Breast epithelium (tissue), 4 donors: ENCODE measurements at places on chromosomes 11 and 22. TPM values are rescaled to one million over a fixed set of nuclear protein-coding genes. Genes with fewer than 3 reads are reported as not detected.

PKP3 gene
- 0.32 TPM for total RNA-seq

HEPN1 gene
- total RNA-seq = not detected

CCDC116 gene
- total RNA-seq = not detected

OR52A1 gene
- not detected for total RNA-seq

CARNS1 gene
- 0.16 TPM for total RNA-seq

SGSM1 gene
- 0.16 TPM for total RNA-seq

C11orf97 gene
- total RNA-seq = not detected

DNA sequence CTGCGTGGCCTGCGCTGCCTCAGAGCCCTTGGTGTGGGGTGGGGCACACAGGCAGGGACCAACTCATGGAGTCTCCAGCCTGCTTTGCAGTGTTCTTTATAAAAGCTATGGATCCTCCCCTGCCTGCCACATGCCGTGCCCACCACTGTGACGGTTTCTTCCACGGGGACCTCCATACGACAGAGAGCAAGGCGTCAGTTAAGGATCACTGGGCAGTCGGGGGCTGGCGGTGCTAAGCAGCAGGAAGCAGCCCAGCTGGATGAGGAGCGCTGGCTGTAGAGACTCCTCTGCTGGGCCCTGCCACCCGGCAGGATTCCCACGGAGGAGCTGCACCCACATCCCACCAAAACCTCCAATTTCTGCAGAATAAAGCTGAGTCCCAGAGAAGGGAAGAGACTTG lies 23.1 kb upstream of the EFCAB6 start:
- no peak for DNase-seq

DNA sequence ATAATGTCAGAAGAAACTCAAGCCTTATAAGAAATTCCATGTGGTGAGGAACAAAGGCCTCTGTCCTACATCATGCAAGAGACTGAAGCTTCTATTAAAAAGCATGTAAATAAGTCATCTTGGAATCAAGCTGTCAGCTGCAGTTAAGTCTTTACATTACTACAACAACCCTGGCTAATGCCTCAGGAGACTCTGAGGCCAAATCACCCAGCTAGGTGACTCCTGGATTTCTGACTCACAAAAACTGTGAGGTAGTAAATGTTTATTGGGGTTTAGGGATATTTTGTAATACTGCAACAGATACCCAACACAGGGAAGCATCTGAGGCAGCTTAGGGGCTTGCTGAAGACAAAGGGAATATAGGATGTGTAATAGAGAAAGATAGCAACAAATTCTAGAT lies 89.6 kb downstream of the C11orf87 start:
- no peak for DNase-seq

DNA sequence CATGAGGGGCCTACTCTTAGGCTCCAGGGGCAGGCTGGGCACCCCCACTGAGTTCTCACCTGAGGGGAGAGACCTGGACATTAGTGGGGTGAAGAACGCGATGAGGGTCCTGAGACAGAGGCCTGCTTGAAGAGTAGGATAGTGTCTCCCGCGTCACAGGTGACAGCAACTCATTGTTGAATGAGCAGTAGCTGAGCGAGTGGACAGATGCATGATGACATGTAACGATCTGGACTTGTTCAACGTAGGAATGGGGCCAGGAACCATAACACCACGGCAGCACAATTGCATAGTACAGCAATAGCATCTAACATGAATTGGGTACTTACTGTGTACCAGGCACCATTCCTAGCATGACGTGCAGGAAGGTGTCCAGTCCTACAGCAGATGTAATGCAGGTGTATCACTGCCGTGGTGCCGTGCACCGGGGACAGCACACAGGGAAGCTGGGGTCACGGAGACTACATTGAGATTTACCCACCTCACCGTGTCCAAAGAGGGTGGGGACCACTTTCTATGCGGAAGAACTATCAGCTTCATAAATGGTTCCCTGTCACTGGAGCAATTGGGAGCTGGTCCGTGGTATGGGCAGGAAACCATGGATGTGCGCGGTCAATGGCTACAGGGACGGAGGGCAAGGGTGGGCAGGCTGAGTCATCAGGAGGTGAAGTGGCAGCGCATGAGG lies 1019.1 kb downstream of the TBC1D22A start:
- no peak for DNase-seq

DNA sequence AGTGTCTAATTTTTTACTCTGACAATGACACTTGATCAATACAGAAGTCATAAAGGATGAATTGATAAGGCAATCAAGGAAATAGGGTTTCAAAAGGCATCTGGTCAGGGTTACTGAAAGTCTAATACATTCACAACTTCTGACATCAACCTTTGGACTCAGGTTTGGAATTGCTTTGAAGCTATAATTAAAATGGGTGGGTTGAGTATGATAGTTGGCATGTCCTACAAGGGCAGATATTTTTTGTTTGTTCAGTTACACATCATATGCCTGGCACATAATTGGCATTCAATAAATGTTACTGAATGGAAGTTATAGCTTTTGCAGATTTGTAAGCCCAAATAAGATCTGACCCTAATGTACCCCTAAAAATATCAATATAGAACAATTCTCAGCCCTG lies 7.3 kb upstream of the FUT4 start:
- no peak for DNase-seq

GRCh38 chr11:1230121-1230455 lies 7.2 kb downstream of the MUC5B start:
- no peak for DNase-seq

GRCh38 chr11:121435132-121435531 lies 17.0 kb upstream of the SORL1 start:
- no peak for DNase-seq

GRCh38 chr11:60764879-60765278 lies 8.2 kb downstream of the MS4A15 start:
- DNase-seq = peak; percentile 14

DNA sequence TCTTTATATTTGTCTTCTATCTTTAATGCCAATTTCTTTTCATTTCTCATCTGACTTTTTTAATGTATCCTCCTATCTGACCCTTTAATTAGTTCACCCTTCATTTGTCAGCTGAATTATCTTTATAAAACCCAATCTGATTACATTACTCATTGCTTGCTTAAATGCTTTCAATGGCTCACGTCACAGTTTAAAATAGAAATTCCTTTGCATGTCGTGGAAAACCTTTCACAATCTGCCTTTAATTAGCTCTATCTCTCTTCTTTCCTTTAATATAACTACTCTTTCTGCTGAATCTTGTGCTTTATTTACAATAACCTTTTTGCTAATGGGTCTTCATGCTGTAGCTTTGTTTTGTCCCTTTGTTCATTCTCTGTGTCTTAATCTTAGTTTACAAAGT lies 125.7 kb downstream of the DYNC2H1 start:
- no peak for DNase-seq

GRCh38 chr11:129280027-129280811 lies 88.1 kb upstream of the ARHGAP32 start:
- DNase-seq = no peak

- DNase-seq = no peak
Measured at GRCh38 chr22:23130697-23131096, 11.1 kb downstream of the RSPH14 start.

- no peak for DNase-seq
Measured at GRCh38 chr11:61375761-61376108, 13.6 kb downstream of the TMEM138 start.

DNA sequence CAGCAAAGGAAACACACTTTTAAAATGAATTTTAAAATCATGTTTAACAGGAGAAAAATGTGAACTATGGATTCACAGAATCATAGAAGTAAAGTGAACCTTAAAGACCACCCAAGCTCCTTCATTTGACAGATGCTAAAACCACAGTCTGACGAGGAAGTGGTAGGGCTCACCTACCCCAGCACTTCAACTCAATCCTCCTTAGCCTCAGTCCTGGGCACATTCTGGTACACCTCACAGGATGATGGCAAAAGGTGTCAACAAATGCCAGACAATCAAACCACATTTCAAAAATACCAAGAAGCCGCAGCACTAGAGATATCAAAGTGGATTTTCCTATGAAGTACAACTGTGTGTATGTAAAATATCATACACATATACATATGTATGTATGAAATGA lies 43.1 kb downstream of the PITPNB start:
- DNase-seq = no peak

GRCh38 chr11:77502346-77502905 lies 28.5 kb upstream of the PAK1 start:
- DNase-seq = no peak

GRCh38 chr11:19935507-19935906 lies 222.9 kb downstream of the NAV2 start:
- DNase-seq = no peak

DNA sequence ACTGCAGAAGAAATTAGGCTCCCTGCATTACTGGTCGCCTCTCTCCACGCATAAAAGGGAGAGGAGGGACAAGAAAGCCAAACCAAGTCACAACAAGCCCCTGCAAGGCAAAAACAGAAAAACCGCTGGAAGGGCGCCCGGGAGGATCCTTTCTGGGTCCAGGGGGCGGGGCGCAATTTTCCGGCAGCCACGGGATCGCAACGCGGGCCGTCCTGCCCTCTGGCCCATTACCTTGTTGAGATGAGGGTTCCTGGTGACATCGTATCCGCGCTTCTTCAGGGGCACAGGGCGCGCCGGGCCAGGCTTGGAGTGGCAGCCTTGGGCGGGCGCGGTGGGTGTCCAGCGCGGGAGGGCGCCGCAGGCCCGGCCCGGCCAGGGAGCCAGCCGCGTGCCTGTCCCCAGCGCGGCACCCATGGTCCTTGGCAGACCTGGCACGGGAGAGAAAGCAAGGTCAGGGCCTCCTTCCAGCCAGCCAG lies 847 bp downstream of the ME3 start:
- peak; percentile 64 for DNase-seq

DNA sequence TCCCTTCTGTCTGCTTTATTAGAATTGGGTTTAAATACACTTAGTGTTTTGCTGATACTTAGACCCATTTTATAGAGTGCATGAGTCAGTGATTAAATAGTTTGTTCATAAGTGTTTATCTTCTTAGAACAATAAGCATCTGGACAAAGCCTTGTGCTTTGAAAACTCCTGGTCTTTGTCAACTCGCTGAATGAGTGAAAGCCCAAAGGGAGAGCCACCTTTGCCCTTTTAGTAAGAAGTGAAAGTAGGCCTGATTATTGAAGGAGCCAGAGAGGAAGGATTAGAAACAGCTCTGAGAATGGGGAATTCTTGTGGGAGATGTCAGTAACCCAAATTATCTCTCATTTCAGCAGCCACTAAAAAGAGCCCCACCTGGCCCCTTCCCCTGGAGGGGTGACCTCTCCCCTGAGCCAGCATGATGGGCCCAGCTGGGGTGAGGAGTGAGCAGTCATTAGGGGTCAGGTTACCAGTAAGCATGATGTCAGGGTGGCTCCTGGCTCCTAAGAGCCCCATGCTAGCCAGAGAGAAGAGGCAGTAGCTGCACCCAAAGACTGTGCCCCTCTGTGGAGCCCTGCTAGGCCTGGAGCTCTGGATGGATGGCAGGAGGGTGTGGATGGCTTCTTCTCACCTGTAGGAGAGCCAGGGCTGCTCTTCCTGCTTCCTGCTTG lies 125.1 kb upstream of the E2F8 start:
- DNase-seq = no peak

DNA sequence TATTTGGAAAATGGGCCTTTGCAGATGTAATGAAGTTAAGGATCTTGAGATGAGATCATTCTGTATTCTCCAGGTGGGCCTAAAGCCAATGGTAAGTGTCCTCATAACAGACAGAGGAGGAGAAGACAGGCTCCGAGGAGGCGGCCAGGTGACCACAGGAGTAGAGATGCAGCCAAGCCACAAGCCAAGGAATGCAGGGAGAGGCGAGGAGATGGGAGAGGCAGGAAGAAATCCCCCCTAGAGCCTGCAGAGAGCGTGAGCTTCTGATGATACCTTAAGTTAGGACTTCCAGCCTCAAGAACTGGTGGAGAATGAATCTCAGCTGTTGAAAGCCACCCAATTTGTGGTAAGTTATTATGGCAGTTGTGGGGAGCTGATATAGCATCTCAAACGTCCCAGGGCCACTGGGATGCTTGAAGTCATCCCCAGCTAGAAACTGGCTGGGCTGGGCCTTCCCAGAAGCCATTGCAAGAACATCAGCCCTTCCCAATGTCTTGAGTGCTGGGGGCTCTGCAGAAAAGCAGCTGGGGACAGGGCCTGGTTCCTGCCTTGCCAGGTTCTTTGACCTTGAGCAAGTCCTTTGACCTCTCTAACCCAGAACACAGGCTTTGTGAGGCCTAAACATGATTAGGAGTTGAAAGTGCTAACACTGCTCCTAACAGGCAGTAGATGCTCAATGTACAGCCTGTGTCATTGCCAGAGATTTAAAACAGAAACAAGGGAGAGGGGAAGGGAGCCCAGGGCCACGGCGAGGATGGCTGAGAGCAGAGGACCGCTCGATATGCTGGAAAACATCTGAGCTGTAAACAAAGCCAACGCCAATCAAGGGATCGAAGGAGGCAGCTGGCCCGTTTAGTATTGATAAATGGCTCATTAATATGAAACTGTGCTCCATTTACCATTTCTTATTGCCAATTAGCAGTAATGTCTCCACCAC lies 632.3 kb downstream of the TBC1D22A start:
- peak; percentile 12 for DNase-seq

GRCh38 chr11:117780456-117780855 lies 16.6 kb downstream of the DSCAML1 start:
- DNase-seq = no peak

- no peak for DNase-seq
Measured at GRCh38 chr11:75966537-75967287, 151.7 kb downstream of the UVRAG start.

DNA sequence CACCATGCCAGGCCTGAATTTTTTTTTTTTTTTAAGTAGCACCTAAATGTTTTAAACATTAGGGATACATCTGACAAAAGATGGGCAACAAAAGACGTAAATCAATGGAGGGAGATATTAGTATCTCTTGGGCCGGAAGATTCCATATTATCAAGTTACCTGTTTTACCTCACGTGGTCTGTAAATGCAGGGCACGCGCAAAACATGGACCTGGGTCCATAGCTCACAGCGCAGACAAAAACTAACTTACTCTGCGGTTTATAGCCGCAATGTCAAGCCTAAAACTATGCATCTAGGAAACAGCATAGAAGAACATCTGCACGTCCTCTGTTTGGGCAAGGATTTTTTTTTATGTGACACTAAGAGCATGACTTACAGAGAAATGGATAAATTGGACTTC lies 31.5 kb upstream of the PANX2 start:
- DNase-seq = no peak

GRCh38 chr22:23777776-23778576 lies 5.3 kb downstream of the MMP11 start:
- no peak for DNase-seq

GRCh38 chr11:69834251-69834650 lies 15.0 kb upstream of the FGF3 start:
- no peak for DNase-seq
